C1 segment of cervical spinal cord (tissue), 14 donors: ENCODE measurements at places on chromosomes 2 and 18.

DNA sequence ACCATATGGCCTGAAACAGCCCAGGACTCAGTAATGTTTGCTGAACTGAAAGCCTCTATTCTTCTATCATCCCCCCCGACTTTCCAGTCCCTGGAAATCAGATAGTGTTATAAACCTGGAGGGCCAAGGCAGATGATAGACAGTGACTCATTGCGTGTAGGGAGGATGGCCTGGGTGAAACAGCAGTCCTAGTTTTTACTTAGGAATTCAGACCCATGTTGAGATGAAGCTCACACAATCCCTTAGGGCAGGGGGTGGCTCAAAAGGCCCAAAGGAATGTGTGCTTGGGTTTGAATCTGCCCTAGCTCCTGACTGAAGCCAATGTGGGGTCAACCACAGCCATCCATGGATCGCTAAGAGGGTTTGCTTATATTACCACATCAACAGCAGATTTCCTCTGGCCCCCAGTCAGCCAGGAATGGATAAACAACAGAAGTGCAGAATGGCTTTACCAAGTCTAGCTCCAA lies 43.9 kb upstream of the STPG4 start:
- DNase-seq = no peak

GRCh38 chr2:86603905-86604304 lies 19.8 kb downstream of the RNF103 start:
- DNase-seq = no peak

GRCh38 chr2:212766921-212767320 lies 228.3 kb upstream of the ERBB4 start:
- DNase-seq = no peak

DNA sequence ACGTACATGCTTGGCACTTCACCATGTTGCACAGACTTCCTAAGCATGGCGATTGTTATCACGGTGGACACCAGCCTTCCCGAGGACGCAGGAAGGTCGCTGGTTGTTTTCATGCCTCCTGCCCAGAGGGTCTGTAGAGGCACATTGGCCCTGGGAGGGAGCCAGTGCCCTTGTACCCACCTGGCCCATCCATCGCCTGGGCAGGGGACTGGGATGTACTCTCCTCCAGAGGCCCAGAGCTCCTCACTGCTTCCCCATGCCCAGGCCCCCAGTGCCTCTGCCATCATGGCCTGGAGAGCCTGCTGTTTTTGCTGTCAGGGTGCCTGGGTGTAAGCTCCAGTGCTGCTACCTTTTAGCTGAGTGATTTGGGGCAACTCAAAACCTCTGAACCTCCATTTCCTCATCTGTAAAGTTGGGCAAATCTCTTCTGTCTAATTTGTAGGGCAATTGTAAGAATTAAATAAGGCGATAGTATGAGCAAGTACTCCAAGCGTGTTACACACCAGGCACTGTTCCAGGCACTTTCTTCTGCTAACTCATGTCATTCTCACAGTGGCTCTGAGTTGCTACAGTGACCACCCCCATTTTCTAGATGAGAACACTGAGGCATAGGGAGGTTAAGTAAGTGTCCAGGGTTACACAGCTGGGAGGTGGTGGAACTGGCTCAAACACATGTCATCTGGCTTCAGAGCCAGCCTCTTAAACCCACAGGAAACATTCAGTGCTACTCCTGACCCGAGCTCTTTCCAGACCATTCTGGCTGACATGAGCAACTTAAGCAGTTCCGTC lies 45.3 kb downstream of the GREB1 start:
- DNase-seq = no peak

- no peak for DNase-seq
These were observed 101.2 kb upstream of the MAP4K4 start for GRCh38 chr2:101596333-101596732.
